ENCODE measurements at places on chromosomes 16 and 17.

GRCh38 chr17:78670850-78671725, 93.9 kb upstream of the DNAH17 start:
- DNase-seq, result no peak

DNA sequence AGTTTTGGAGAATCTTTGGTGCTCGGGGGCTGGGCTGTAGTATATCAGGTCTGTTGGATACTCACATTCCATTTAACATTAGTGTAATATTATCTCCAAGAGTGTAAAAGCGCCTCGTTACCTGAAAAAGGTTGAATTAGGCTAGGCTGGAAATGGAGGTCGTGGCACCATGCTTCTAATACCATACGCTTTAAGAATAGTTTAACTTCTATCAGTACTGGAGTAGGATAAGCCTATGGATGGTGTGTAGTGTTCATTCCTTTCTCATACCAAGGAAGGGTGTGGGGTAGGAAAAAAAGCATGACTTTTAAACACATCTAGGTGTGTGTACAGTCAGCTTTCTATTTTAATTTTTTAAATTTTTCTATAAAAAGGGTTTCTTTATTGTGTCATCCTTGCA, 2.0 kb downstream of the SRCAP start:
- no peak for DNase-seq

- no peak for DNase-seq
Measured at GRCh38 chr17:76416899-76417298, 32.5 kb downstream of the SPHK1 start.

DNA sequence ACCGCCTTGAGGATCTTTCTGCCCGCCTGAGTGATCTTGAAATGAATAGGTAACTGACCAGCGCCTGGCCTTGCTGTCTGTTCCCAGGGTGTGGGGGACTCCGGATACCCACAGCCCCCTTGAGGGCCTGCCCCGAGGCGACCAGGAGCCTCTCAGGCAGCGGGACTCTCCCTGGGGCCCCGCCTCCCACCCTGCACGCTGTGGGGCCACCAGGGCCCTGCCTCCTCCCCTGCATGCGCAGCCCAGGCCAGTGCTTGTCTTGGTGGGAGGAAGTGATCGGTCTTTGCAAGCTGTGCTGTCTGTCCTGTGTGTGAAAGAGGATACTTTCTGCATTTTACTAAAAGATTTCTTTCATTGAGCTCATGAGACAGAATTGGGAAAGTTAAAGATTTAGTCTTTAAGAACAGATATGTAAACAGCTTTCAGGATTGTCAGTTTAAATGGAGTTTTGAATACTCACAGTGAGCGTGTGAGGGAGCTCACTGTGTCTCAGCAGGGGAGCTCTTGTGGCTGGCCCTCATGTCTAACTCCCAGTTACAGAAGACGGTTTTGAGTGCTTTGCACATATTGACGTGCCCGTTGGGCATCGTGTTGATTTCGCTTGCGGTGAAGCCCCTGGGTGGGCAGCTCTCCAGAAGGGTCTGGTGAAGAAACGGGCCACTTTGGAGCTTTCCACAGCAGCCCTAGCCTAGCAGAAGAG, 36.1 kb upstream of the CAPN15 start:
- no peak for DNase-seq

GRCh38 chr17:79091226-79091670, 16.6 kb downstream of the ENGASE start:
- DNase-seq, result no peak

Data from LoVo (cell line).